ENCODE measurements at places on chromosomes 6 and 20. TPM values are rescaled to one million over a fixed set of nuclear protein-coding genes. Genes with fewer than 3 reads are reported as not detected.

GRCh38 chr6:73885393-73885792, 189.4 kb downstream of the CD109 start:
- no peak for DNase-seq

GRCh38 chr6:135265278-135265677, 84.2 kb downstream of the MYB start:
- no peak for DNase-seq

DNA sequence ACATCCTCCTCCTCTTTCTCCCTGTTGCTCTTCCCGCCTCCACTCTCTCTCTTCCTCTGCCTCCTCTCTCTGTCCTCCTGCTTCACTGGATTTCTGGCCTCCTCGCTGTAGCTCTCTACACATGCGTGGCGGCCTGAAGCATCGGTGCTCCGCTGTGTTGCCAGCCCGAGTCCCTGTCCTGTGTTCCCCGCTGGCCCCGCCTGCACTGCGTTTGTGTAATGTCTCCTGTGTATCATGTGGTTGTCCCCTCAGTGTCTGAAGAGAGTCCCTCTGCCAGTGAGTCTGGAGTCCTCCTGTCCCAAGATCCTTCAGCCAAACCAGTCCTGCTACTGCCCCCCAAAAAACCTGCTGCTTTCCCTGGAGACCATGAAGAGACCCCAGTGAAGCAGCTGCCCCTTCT, 143.8 kb downstream of the TBC1D7 start:
- no peak for DNase-seq

DNA sequence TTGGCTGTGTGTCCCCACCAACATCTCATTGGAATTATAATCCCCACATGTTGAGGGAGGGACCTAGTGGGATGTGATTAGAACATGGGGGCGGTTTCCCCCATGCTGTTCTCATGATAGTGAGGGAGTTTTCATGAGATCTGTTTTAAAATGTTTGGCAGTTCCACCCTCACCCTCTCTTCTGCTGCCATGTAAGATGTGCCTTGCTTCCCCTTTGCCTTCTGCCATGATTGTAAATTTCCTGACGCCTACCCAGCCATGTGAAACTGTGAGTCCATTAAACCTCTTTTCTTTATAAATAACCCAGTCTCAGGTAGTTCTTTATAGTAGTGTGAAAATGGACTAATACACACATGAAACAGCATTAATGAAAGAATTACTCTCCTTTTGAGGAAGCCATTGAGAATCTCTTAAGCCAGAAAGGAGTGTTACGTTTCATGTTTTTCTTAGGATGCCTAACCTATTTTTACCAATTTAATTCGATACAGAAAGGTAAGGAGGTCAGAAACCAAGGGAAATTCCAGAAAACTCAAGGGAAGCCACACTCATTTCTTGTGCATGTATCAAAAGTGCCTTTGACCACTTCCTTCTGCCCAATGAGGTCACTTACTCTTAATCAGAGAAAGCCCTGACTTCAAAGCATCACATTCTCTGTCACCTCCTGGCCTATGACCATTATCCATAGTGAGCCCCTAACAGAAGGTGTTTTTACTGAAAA, 24.7 kb upstream of the HINT3 start:
- no peak for DNase-seq

RIPK1 gene
- 24.9 TPM for polyA plus RNA-seq

- DNase-seq = no peak
These were observed 89.7 kb upstream of the GCM1 start for GRCh38 chr6:53238311-53238710.

GRCh38 chr6:81148751-81149150, 603.7 kb downstream of the TENT5A start:
- no peak for DNase-seq

MAS1 gene
- polyA plus RNA-seq = 0.04 TPM

GRCh38 chr6:53986165-53986720, 125.0 kb upstream of the MLIP start:
- peak; percentile 39 for DNase-seq

GRCh38 chr6:20581070-20581469, 46.8 kb downstream of the CDKAL1 start:
- no peak for DNase-seq

TSBP1 gene
- not detected for polyA plus RNA-seq

- no peak for DNase-seq
These were observed 152.2 kb downstream of the TRIM27 start for GRCh38 chr6:28771401-28772267.

GRCh38 chr6:169165561-169166300, 87.9 kb downstream of the THBS2 start:
- no peak for DNase-seq

DNA sequence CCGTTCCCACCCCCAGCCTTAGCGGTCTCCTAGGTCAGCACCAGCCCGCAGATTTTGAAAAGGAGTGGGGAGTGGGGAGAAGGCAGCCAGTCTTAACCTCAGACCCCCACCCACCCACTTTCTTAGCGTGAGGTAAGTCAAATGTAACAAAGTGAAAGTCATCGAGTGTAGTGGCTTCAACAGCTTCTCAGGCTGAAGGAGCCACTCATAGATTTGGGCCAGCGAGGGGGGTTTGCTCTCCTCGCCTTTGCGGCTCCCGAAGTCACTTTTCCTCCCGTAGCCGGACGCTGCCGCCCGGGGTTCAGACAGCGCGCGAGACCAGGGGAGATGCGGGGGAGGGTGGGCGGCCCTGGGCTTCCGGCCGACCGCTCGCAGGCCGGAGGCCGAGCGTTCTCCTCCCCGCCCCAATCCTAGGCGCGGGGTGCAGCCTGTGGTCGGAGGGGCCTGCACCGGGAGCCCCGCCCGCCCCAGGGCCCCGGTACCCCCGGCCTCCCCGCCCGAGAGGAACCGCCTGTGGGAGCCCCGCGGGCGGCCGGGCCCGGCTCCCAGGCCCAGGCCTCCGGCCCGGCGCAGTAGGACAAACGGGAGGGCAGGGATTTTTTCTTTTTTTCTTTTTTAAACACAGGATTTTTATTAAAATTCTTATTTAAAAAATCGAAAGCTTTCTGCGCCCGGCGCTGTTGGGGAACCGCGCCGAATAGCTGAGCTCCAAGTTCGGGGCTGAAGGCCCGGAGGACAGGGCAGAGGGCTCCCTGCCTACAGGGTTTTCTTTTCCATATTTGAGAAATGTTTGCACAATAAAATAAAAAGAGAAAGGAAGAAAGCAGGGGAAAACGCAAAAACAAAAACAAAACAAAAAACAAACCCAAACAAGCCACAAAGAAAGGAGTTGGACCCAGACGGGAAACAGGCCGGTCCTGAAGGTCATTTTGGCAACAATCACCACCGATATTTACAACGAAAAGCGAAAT, 3.2 kb downstream of the NKX2-2 start:
- no peak for DNase-seq

TSHZ2 gene
- polyA plus RNA-seq = 15.1 TPM

DNA sequence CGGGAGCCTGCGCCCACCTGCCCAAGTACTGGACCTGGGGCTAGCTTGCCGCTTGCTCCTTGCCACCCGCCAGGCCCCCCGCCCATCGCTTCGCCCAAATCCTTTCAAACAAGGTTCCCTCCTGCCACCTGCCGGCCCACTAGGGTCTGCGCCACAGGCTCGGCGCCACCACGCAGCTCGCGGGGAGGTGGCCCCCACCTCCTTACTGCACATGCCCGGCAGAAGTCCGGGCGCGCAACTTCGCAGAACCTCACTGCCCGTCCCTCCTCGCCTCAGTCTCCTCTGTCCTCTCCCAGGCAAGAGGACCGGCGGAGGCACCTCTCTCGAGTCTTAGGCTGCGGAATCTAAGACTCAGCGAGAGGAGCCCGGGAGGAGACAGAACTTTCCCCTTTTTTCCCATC, 11.2 kb downstream of the GNAS-AS1 start:
- DNase-seq = no peak

NKAIN4 gene
- 9.6 TPM for polyA plus RNA-seq

DNA sequence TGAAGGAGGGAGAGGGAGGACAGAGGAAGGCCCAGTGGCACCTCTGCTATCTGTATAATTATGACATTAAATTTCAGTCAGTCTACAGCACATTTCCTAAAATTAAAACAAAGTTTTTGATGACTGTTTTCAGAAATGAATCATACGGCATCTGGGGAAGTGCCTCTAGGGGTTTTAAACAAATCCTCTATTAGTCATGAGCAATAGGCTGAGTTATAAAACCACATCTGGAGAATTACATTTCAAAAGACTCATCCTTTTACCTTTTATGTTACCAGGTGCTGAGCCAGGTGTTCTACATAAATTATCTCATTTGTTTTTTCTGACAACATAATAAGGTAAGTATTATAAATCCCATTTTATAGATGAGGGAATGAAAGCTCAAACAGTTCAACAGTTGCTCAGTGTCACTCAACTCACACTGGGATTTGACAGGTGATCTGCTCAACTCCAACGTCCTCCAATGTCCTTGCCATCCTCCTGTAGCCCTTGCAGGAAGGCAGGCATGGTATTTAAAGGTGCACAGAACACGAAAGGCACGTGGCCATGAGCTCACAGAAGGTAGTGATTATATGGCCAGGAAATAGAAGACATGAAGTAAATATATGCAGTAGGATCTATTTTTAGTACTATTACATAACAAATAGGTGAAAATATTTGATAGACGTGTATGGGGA, 184.2 kb upstream of the MAN1A1 start:
- no peak for DNase-seq

DNA sequence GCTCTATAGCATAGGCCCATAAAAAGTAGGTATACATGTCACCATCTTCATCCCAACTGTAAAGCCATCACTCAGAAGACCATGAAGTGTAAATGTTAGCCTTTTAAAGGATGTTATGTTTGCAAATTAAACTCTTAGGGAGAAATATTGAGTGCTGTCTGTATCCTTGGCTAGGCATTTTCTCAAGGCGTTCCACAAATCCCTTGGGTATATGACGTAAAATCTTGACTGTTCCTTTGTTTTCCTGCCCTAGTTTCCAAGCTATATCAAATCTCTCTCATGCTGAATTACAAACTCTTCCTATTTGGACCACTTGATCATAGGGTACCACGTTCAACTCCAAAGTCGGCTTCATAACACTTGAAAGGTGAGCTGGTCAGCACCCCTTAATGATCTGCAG, 486.2 kb downstream of the HDGFL1 start:
- DNase-seq = no peak

- no peak for DNase-seq
These were observed 599.1 kb downstream of the QKI start for GRCh38 chr6:164013480-164014208.

GRCh38 chr6:57190140-57190539, 18.0 kb downstream of the BAG2 start:
- no peak for DNase-seq

ZBTB22 gene
- 24.5 TPM for polyA plus RNA-seq

CPXM1 gene
- polyA plus RNA-seq = 78.3 TPM

GRCh38 chr20:47479093-47479492, 22.6 kb upstream of the NCOA3 start:
- DNase-seq = no peak

SYTL3 gene
- 7.8 TPM for polyA plus RNA-seq

DNA sequence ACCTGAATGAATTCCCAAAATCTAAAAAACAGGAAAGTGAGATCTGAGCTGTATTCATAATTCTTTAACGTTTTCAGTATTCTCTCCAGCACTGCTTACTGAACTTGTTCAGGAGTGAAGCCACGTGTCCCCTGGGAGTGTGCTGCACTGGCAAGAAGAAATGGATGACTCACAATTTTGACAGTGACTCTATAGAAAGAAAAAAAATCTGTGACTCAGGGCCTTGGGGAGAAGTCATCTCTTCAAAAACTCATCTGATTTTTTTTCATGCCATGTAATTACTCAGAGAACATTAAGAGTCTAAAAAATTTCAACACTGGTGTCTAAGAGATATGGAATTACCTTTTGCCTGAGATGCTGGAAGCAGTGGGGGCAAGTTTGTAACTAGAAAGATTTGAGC, 39.7 kb downstream of the ANKEF1 start:
- DNase-seq = no peak

DNA sequence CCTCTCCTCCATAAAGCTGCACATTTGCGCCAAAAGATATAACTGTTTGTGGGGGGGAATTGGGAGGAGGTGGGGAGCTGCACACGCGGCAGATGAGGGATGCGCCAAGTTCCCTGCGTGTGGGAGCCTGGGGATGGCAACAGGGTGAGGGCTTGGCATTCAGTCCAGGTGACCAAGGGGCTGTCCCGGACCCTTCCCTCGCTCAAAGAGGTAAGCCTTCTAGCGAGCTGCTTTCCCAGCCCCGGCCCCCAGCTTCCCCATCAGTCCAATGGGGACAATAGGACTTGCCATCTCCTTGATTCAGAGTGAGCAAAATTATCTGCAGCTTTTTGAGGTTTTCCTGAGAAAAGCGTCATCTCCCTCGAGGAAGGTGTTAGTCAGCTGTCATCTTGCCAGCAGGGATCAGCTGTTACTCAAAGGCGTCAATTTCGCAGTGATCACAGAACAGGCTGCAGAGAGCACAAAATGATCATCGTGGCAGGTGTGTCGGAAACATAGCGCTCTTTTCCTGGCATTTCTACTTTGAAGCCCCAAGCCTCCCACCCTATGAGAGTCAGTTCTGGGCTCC, 21.3 kb downstream of the ZNF831 start:
- DNase-seq = no peak

GRCh38 chr6:157716251-157716995, 106.6 kb upstream of the SNX9 start:
- no peak for DNase-seq

SPATS1 gene
- polyA plus RNA-seq = 1.2 TPM

DNA sequence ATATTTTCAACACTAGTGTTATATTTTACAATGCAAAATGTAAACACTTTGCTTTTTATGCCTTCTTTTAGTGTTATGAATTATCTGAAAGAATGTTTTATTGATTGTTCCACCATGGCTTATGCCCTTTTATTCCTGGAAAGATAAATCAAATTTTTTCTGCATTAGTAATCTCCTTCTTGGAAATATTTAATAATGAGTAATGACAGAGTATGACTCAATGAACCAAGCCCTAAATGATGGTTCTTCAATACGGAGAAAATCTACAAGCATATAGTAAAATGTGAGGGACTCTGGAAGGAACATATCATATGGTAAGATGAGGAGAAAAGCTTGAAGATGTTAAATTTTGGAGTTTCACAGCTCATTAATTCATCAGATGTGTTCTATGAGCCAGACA, 929.6 kb downstream of the C6orf118 start:
- DNase-seq = no peak

DNA sequence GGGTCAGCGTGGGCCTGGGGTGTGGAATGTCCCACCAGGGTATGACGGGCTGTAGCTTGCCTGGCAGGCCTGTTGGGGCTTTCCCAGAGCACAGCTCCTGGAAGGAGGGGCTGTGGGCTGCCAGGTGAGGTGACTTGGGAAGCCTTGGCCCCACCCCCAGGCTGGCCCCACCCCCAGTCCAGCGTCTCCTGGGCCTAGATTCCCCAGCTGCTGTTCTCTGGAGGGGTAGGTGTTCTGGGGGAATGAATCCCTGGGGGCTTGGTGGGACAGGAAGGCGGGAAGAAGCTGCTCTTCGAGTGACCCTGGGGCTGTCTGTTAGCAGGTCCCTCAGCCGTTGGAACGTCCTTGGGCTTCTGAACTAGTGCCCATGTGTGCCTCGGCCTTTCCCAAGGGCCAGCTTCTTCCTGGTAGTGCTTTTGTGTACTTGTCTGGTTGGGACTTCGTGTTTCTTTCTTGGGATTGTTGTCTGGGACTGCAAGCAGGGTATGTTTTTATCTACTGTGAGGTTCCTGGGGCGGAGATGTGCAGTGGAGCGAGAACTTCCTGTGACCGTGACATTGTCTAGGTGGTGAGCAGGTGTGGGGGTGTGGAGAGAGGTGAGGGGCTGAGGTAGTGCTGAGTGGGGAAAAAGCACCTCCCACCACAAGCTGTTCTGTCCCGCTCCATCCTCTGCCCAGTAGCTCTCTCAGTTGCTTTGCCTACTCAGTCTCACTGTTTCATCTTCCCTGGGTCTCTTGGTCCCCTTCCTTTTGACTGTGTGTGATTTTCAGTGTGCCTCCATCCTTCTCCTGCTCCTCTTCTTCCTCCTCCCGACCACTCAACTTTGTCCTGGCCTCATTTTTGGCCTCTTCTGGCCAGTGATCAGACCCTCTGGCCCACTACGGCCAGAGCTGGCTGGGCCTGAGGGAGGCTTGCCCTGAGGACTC, 1.3 kb upstream of the DDR1 start:
- no peak for DNase-seq

IYD gene
- polyA plus RNA-seq = 2.4 TPM

Data from right lung (tissue), 10 donors.